SK-N-MC (cell line): ENCODE measurements at places on chromosomes 13 and 19.

- DNase-seq = no peak
Observed at GRCh38 chr13:26011996-26012821, 39.6 kb downstream of the SHISA2 start.

- no peak for DNase-seq
Observed at GRCh38 chr13:31020996-31021395, 88.5 kb downstream of the TEX26 start.

DNA sequence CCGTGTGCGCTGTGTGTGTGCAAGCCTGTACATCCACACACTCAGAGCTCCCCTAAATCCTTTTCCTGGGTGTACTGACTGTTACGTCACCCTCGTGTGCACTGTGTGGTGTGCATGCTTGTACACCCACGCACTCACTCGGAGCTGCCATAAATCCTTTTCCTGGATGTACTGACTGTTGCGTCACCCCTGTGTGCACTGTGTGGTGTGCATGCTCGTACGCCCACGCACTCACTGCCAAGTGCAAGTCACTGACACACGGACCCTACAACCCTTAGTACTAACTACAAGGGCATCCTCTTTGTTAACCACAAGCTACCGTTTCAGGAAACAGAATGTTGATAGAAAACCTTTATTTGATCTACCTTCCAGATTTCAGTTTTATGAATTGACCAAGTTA lies 983.4 kb downstream of the EFNB2 start:
- DNase-seq = no peak

GRCh38 chr13:60837806-60838205 lies 440.8 kb downstream of the TDRD3 start:
- DNase-seq = no peak

- no peak for DNase-seq
Observed at GRCh38 chr19:5126498-5127223, 157.7 kb downstream of the KDM4B start.

DNA sequence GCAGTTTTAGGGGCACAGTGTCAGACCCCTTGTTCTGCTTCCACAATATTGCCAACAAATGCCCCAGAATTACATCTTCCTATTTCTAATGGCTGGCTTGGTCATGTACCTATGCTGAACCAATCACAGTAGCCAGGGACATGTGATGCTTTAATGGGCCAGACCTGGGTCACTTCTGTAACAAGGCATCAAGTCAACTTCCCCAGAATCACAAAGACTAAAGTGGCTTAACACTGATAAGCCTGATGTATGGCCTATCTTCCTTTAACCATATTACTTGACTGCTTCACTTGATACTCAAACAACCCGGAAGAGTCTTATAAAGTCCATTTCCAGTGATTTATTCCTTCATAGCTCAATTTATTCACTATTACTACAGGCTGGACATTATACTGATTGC lies 19.6 kb downstream of the LNX2 start:
- no peak for DNase-seq

- no peak for DNase-seq
Observed at GRCh38 chr13:110371550-110372465, 64.7 kb downstream of the COL4A2 start.

- no peak for DNase-seq
Observed at GRCh38 chr19:31268751-31269383, 80.4 kb downstream of the TSHZ3 start.

- no peak for DNase-seq
Observed at GRCh38 chr13:112880221-112880641, 88.8 kb upstream of the MCF2L start.

GRCh38 chr13:40662866-40663265 lies 3.6 kb downstream of the FOXO1 start:
- no peak for DNase-seq

DNA sequence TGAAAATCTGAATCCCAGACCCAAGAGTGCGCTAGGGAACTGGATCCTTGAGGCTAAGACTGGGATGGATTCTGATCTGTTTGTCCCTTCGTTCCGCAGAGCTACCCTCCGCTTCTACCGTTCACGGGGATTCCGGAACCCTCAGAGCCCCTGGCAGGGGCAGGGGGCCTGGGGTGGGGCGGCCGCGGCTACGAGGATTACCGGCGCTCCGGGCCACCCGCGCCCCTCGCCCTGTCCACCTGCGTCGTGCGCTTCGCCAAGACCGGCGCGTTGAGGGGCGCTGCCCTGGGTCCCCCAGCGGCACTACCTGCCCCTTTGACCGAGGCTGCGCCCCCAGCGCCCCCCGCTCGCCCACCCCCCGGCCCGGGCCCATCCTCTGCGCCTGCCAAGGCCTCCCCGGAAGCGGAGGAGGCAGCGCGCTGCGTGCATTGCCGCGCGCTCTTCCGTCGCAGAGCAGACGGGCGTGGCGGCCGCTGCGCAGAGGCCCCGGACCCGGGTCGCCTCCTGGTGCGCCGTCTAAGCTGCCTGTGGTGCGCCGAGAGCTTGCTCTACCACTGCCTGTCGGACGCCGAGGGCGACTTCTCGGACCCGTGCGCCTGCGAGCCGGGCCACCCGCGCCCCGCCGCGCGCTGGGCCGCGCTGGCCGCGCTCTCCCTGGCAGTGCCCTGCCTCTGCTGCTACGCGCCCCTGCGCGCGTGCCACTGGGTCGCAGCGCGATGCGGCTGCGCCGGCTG lies 7.1 kb downstream of the SPRED3 start:
- DNase-seq = no peak

DNA sequence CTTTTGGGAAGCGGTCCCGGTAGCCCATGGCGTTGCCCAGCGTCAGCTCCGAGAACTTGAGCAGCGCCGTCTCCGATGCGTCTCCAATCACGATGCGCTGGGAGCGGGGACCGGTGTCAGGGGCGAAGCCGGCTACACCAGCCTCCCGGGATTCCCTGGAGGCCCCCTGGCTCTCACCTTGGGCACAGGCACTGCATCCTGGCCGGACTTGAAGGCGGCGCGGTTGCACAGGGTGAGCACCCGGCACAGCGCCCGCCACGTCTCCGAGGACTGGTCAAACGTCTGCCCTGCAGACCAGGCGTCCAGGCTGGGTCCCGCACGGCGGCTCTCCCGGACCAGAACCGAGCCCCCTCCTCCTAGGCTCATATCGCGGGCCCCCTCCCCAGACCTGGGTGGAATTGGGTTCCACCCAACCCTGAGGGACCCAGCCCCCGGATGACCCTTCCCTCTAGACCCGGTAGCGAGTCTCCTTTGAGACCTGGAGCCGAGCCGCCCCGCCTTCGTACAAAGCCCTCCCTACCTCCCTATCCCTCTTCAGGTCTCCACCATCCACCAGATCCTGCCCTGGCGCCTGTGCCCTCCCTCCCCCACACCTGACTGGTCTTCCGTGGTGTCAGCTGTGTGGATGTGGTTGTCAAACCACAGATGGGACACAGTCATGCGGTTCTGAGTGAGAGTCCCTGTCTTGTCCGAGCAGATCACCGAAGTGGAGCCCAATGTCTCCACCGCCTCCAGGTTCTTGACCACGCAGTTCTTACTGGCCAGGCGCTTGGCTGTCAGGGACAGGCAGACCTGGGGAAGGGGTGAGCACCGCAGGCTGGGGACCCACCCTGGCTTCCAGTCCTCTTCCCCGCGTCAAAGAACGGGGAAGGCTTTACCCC lies 4.8 kb downstream of the ATP4A start:
- no peak for DNase-seq

GRCh38 chr13:84265257-84265764 lies 383.0 kb upstream of the SLITRK1 start:
- no peak for DNase-seq

- DNase-seq = no peak
Observed at GRCh38 chr19:28307487-28307886, 905.5 kb downstream of the UQCRFS1 start.

DNA sequence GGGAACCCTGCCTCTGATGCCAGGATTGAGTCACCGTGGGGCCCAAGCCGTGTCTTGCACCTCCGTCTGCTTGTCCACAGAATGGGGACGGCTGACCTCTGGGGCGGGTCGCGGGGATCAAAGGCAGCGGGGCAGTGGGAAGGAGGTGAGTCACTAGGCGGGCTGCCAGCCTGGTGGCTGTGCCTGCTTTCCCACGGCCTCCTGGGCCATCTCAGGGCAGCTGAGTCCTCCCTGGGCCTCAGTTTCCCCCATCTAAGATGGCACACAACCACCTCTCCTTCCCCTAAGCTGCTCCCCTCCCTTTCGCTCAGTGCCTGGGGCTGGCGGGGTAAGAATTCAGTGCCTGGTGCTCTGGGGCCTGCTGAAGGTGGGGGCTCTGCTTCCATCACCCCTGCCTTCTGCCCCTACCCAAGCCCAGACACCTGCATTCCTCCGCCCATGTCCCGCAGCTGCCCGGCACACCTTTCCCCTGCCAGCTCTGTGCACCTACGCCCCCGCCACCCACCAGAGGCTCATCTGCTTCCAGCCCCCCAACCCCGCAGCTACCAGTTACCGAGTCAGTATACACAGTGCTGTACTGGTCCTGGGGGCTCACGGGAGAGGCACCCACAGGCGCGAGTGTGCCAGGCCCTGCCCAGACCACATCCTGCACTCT lies 3.5 kb downstream of the MKNK2 start:
- DNase-seq = no peak

GRCh38 chr13:94917824-94918223 lies 205.5 kb upstream of the SOX21 start:
- no peak for DNase-seq

DNA sequence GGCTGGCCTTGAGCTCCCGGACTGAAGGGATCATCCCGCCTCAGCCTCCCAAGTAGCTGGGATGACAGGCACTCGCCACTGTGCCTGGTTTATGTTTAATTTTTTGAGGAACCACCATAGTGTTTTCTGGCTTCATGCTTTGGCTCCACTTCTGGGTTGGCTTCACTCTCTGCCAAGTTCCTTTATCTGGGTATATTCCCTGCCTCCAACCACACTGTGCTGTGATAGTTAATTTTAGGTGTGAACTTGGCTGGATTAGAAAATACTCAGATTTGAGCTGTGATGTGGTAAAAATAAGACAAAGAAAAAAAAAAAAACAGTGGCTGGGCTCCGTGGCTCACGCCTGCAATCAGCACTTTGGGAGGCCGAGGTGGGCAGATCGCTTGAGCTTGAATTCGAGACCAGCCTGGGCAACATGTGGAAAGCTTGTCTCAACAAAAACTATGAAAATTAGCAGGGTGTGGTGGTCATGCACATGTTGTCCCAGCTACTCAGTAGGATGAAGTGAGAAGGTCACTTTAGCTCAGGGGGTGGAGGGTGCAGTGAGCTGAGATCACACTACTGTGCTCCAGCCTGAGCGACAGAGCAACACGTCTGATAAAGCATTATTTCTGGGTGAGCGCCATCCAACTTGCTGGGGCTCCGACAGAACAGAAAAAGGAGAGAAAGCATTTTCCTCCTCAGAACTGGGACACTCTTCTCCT lies 7.5 kb upstream of the ILF3 start:
- no peak for DNase-seq

DNA sequence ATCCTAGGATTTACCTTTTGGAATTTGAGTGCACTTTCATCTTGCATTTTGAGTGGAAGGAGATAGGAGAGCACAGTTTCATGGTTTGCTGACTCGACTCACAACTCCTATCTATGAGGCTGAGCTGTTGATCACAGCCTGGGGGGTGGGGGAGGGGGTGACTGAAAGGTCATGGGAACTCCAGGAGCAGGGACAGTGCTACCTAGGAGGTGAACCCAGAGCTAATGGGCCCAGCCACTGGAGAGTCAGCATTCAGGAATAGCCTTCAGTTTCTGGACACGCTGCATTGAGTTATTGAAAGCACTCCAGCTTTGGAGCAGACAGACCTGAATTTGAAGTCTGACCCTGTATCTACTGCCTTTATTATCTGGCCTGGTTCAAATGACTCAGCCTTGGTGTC lies 339.9 kb downstream of the SLC7A1 start:
- DNase-seq = no peak

DNA sequence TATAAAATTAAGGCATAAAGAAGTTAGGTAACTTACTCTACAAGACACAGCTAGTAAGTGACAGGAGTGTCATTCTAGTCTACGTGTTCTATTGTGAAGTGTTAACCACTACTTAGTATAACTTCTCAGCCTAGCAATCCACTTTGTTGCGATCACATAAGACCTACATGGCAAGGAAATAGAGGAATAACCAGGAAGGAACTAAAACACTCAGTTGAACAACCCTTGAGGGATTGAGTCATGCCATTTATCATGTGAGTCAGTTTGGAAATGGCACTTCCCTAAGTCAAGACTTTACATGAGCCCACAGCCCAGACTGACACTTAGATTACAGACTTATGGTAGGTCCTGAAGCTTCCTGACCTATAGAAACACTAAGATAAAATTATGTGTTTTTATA lies 279.5 kb upstream of the PCDH20 start:
- no peak for DNase-seq

GRCh38 chr13:108326309-108326708 lies 56.8 kb downstream of the TNFSF13B start:
- no peak for DNase-seq

DNA sequence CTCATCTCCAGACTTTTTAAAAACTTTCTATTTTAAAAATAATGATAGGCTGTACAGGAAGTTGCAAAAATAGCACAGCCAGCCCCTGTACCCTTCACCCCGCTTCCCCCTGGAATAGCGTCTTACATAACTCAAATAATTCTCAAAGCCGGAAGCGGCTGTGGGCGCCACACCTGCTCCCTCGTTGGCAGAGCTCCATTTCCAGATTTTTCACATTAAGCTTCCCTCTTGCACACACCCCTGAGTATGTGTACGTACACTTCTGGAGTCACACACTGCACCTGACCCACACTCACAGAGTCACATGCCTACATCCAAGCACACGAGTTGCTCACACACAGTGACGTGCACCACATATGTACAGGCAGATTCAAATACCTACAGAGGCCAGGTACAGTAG lies 24.9 kb upstream of the DPP9 start:
- DNase-seq = no peak

DNA sequence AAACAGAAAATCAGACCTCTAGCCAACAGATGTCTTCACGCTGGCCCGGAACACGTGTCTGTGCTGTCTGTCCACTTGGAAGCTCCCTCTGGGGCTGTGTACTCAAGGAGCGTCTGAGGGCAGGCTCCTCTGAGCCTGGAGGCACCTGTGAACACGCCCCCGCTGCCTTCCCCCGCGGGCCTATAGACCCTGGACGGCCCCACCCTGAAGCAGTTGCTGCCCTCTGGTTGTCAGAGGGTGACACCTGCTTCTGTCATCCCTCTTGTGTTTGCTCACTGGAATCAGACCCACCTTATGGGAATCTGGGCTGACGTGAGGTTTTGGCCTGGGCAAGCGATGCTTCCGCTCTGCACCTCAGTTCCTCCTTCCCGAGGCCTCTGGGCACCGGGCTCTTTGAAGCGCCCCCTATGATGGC lies 19.2 kb downstream of the EPN1 start:
- no peak for DNase-seq

DNA sequence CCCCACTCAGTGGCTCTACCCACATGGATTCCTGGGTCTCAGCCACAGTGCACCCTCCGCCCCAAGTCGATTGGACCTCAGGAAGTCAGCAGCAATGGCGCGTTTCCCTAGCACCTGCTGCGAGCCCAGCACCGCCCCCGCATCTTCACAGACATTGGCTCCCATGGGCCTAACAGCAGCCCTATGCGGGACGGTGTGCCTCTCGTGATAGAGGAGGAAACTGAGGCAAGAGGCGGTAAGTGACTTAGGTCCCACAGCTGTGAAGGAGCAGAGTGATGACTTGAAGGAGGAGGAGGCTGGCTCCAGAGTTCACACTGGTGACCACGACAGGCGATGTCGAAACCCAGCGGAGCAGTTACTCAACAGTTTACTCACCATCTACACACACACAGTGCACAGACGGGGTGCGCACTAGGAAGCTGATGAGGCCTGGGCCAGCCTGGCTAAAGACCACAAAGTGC lies 104.5 kb upstream of the SOX1 start:
- no peak for DNase-seq
